ENCODE measurements at places on chromosomes 4 and X. TPM values are rescaled to one million over a fixed set of nuclear protein-coding genes. Genes with fewer than 3 reads are reported as not detected.

DNA sequence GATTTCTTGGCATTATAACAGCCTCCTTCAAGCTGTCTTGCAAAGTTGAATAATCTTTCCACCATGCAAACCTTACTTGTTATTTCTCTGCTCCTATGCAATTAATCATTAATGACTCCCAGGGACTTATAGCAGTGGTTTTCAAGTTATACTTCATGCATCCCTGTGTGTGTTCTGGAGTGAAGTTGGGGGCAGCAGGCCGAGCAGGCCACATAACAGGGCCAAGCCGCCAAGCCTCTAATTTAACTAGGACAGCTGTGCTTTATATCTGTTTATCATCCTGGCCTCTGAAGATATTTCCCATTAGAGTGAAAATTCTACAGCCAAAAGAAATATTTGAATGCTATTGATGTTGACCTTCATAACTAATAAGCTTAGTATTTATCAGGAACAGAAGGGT lies 133.5 kb upstream of the PAK3 start:
- no peak for DNase-seq

DNA sequence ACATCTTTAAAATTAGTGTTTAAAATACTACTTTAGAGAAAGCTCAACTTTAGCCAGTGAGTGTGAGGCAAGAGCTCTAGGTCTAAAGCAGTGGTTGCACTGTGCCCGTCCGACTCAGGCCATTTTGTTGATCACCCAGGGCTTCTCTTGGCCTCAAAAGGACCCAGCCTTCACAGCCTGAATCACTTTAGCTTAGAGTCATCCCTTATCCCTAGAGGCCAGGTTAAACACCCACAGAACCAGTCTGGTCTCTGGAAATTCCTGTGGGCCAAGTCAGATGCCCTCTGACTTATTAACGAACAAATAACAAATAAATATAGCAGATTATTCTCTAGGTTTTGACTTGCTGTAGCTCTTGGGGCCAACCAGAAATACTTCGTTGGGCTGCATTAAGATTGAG lies 102.3 kb downstream of the WWC2 start:
- DNase-seq: no peak

Gene RXFP1
- 0.21 TPM for polyA plus RNA-seq

GRCh38 chrX:323721-324628 lies 5.4 kb upstream of the GTPBP6 start:
- peak; percentile 40 for DNase-seq

Gene TRIM75
- not detected for polyA plus RNA-seq

Measured in renal pelvis (tissue), 12 donors.